ENCODE measurements at places on chromosomes 13 and 19.
A peak's percentile ranks its signal among the peaks of the same experiment; 100 is the strongest.

DNA sequence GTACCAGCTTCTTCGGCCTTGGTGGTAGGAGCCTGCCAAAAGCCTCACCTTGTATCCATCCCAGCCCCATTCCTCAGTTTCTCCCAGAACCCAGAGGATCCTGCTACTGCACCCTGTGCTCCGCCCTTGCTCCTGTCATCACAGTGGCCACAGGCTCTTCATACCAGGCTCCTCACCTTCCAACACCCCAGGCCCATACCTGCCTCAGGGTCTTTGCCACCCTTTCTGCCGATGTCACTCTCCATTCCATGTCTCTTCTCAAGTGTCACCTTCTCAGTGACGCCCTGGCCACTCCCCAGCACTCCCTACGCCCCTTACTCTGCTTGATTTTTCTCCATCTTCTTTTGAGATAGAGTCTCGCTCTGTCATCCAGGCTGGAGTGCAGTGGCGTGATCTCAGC is 2.0 kb upstream of the SRRM5 start:
- no peak for DNase-seq

GRCh38 chr13:79455331-79455730 is 25.6 kb upstream of the NDFIP2 start:
- no peak for DNase-seq

GRCh38 chr13:67306742-67307141 is 76.6 kb upstream of the PCDH9 start:
- no peak for DNase-seq

DNA sequence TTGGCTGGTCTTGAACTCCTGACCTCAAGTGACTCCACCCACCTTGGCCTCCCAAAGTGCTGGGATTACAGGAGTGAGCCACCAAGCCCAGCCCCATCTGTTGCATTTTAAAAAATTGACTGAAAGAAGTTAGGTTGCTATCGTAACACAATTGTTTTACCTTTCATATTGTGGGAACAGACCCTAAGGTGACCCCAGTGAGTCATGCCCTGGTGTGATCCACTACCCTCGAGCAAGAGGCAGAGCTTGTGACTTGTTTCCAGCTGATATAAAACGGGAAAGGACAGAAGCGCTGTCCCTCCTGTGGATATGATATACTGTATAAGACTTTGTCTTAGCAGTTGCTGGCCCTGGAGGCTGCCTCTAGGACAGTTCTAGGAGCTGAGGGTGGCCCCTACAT is 308.6 kb downstream of the HS6ST3 start:
- no peak for DNase-seq

DNA sequence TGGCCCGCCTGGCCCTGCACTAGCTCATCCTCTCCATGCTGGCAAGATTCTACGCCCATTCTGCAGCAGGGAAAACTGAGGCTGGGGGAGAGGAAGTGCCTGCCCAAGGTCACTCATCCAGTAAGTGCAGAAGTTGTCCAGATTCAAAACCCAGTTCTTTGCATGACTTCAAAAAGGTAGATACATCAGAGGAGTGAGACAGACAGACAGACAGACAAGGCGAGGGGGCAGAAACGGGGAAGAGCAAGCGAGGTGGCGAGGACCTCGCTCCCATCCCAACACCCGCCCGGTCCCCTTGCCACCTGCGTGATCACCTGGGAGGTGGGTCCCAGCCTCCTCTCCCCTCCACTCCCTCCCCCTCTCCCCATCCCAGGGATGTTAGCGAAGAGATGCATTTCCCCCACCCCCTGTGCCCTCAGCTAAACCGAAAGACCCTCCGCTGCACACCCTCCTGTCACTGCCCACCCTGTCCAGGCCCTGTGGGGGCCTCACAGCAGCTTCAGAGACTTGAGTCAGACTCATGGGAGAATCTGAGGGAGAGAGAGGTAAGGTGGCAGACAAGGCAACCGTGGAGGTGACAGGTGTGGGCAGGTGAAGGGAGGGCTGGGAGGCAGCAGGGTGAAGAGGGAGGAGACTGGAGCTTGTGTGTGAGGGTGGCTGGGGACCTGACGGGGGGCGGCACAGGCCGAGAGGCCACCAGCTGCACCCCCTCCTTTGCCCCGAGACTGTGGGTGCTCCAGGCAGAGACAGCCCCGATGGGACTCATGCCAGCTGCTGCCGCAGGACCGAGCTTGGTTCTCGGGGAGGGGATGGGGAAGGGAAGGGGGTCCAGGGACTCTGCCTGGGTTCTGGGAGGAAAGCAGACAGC is 18.9 kb downstream of the LRRC4B start:
- no peak for DNase-seq

GRCh38 chr19:49362048-49362928 is at the start of gene TEAD2:
Gene TEAD2 (minus strand): TSS chr19:49362416. CDS start chr19:49360075, 2,341 bp downstream.
- peak; percentile 75 for DNase-seq

- no peak for DNase-seq
These were observed 382.6 kb downstream of the PCDH9 start for GRCh38 chr13:66847541-66847940.

GRCh38 chr13:24203811-24204210 is 43.3 kb downstream of the SPATA13 start:
- DNase-seq, result no peak

DNA sequence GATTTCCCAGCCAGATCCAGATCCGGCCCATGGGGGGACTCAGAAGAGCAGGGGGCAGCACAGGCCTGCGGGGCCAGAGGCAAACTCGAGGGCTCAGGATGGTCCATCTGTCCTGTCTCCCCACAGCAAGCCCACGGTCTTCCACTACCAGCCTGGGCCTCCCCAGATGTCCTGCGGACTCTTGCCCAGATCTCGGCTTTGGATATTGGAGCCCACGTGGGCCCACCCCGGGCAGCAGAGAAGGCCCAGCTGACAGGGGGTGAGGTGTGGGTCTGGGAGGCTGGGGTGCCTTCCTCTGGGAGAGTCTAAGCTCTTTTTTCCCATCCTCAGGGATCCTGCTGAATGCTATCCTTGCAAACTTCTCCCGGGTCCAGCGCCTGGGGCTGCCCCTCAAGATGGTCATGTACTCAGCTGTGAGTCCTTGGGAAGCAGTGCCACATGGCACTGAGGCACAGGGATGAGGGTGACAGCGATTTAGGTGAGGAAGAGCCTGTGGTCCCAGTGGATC is 3.4 kb downstream of the ACP4 start:
- no peak for DNase-seq

DNA sequence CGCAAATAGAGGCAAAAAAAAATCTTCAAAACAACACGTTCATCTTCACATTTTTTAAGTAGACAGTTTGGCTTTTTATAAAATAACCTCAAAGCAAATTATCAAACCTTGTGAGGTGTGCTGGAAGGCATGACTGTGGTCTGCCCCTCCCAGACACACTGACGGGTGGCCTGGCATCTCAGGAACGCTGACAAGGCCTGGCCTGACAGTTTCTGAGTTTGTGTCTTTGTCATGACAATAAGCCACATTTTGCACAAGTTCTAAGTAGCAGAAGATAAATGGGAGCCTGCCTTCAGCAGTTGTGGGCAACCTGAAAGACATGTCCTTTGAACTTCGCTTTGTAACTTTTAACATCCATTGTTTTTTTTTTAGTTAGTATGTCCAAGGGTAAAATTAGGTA is 38.5 kb downstream of the SOX21 start:
- no peak for DNase-seq

DNA sequence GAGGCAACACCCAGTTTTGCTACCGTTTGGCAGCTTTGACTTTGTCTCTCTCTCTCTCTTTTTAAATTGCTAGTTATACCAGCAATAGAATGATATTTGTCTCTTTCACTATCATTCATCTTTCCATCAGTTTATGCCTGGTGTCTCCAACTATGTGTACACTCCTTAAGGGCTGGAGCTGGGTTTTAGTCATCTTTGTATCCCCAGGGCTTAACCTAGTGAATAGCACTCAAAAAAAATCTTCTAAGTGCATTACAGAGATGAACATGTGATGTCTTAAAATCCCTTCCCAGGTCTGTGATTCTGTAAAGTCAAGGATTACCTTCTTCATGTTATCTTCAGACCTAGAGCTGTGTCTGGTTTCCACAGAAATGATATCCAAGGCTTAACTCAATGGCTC is 7.8 kb upstream of the UBL3 start:
- DNase-seq, result no peak

GRCh38 chr19:10690341-10690781 is 10.9 kb upstream of the QTRT1 start:
- DNase-seq, result no peak

DNA sequence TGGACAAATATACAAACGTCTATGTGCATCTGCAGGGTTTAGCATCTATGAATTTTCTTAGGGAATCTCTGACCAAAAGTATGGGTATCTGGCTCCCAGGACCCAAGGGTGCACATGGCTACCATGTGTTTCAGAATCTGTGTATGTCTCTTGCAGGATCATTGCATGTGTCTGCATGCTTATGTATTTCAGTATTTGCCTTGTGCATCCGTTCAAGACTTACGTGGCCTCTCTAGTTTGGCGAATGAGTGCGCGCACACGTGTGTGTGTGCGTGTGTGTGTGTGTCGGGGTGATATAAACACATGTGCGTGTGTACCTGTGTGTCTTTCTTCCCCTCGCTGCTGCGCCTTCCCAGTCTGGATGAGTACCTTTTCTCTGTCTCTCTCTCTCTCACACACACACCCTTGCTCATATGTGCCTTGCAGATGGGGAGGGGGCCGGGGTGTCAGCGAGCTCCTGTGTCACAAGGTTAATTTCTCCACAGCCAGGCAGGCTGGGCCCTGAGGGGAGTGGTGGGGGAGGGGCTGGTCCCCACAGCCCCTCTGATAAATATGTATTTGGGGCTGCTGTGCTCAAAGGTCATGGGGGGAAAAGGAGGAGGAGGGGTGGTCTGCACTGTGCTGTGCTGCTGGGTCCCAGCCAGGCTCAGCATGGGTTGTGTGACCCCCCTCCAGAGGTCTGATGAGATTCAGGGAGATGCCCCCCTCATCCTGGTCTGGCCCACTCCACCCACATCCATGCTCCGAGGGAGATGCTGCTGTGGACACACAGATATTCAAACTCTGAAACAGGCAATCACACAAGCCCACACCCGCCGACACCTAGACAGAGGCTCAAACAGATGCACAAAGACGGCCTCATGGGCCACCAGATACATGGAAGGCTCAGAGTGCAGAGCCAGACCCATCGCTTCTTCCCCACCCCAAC is 37.5 kb upstream of the POU2F2 start:
- no peak for DNase-seq

DNA sequence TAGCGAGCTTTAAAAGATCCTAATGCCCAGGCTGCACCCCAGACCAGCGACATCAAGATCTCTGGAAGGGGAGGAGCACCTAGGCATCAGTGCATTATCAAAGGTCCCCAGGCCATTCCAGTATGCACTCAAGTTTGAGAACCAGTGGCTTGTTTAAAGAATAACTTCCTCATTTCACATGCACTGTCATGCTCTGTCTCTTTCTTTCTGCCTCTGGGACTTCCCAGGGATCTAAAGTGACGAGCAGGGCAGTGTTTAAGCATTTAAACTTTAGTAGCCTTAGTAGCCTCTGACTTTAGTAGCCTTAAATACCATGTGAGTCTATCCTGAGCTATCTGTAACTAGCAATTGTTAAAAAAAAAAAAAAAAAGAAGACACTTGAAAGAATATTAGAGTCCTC is 8.9 kb upstream of the FARP1 start:
- DNase-seq, result no peak

GRCh38 chr19:12564016-12564664 is 12.9 kb upstream of the ZNF564 start:
- DNase-seq, result peak; percentile 90

- DNase-seq, result no peak
These were observed 1.1 kb downstream of the ZNF600 start for GRCh38 chr19:52785506-52785905.

DNA sequence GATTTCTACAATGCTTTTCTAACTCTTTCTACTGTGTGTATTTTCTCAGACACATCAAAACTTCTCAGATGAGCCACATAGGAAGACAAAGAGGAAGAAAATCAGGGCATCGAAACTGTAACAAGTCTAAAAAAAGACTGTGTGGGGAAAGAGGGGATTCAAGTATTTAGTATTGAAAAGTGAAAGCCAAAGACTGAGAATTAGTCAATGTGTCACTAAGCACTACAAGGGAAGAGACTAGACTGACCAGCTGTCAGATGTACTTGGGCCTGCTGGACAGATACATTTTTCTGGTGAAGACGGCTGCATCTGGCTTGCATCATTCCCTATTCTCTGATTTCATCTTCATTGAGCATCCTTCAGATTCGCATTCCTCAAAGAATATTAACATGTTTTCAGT is 25.4 kb downstream of the COMMD6 start:
- no peak for DNase-seq

GRCh38 chr13:58318495-58319167 is 687.1 kb downstream of the PCDH17 start:
- no peak for DNase-seq

GRCh38 chr13:103810026-103810425 is 743.8 kb upstream of the SLC10A2 start:
- DNase-seq, result no peak

- no peak for DNase-seq
These were observed 12.4 kb upstream of the CACNG7 start for GRCh38 chr19:53896682-53897081.

DNA sequence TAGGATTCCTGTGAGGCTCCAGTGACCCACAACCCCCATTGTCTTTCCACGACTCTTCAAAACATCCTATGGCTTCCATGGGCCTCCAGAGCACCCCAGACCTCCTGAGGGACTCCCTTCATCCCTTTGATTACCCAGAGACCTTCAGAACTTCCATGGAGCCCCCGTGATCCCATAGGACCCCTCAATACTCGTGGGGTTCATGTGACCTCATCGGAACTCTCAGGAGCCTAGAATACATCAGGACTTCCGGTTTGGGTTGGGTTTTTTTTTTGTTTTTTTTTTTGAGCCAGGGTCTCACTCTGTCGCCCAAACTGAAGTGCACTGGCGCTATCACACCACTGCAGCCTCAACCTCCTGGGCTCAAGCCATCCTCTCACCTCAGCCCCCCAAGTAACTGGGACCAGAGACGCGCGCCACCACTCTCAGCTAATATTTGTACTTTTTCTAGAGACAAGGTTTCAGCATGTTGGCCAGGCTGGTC is 774 bp downstream of the ALDH16A1 start:
- DNase-seq, result no peak

- DNase-seq, result peak; percentile 61
These were observed 1.3 kb downstream of the TRIP10 start for GRCh38 chr19:6740589-6741343.

DNA sequence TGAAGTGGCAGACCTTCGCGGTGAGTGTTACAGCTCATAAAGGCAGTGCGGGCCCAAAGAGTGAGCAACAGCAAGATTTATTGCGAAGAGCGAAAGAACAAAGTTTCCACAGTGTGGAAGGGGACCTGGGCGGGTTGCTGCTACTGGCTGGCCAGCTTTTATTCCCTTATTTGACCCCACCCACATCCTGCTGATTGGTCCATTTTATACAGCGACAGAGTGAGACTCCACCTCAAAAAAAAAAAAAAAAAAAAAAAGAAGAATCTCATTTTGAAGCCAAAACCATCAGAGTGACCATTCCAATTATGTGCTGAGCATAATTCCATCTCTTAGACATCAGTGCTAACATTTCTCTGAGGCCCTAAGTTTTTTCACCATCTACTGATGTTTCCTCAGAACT is 1.9 kb upstream of the ZNF552 start:
- no peak for DNase-seq

GRCh38 chr13:34637138-34637537 is 304.9 kb upstream of the NBEA start:
- DNase-seq, result no peak

- peak; percentile 2 for DNase-seq
These were observed 372.4 kb downstream of the SUCLA2 start for GRCh38 chr13:47628666-47629065.

GRCh38 chr13:98072476-98072875 is 70.4 kb upstream of the FARP1 start:
- DNase-seq, result no peak

GRCh38 chr13:100485265-100485664 is 103.3 kb downstream of the GGACT start:
- DNase-seq, result no peak

Measured in H54 (cell line).